ENCODE measurements at places on chromosomes 3 and 15.

GRCh38 chr15:70245932-70246622 is 148.4 kb upstream of the TLE3 start:
- no peak for DNase-seq

GRCh38 chr3:146466604-146467003 is 2.8 kb downstream of the PLSCR2 start:
- no peak for DNase-seq

GRCh38 chr15:44024155-44024554 is 170.9 kb downstream of the FRMD5 start:
- no peak for DNase-seq

GRCh38 chr3:152969557-152970300 is 134.8 kb downstream of the P2RY1 start:
- no peak for DNase-seq

- DNase-seq, result no peak
Measured at GRCh38 chr3:45635475-45636256, 41.1 kb downstream of the LIMD1 start.

- DNase-seq, result peak; percentile 78
Measured at GRCh38 chr15:60555291-60555690, 76.3 kb upstream of the ICE2 start.

DNA sequence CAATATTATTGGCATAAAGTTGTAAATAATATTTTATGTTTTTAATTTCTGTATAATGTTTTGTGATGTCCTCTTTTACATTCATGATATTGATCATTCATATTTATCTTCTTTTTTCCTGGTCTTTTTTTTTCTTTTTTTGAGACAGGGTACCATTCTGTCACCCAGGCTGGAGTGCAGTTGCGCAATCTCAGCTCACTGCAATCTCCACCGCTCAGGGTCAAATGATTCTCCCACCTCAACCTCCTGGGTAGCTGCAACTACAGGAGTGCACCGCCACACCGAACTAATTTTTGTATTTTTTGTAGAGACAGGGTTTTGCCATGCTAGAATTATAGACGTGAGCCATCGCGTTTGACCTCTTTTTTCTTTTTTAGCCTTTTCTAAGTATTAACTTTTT is 52.9 kb downstream of the USF3 start:
- DNase-seq, result no peak

GRCh38 chr3:170324962-170325361 is 32.6 kb upstream of the SKIL start:
- no peak for DNase-seq

All from NCI-H187 treated with DMSO at 0.1 percent for 48 hours (cell line).